Endothelial cell (in vitro differentiated cells): ENCODE measurements at places on chromosomes 7 and 10.

DNA sequence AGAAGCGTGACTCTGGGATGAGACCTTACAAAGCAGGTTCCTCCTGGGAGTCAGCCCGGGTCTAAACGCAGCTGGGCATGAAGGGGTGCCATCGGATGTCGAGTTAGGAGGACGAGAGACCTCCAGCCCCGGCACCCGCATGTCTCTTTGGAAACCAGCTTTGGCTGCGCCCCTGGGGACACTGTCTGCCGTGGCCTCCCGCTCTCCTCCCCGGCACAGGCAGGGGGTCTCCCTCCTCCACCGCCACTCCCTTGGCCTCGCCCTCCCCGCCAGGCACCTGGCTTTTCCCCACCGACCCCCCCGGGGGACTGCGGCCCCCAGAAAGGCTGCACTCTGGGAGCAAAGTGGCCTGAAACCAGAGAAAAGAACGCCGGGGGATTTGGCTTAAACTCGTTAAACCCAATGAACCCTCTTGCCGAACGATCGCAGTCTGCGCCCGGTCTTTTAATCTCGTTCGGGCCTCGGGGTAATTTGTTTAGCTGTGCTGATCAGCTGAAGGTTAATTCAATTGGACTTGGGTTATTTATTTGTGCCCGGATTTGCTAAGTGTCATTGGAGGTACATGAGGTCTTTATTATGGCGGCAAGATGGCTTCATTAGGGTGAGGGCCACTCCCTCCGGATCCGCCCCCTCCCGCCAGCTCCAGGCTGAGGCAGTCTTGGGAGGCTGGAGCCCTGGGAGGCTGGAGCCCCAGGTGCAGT is 16.4 kb upstream of the PSMG3 start:
- H3K4me3 ChIP-seq, result no peak overlapping the region
- H3K4me1 ChIP-seq, result no peaks in the 10 kb centered on the region

DNA sequence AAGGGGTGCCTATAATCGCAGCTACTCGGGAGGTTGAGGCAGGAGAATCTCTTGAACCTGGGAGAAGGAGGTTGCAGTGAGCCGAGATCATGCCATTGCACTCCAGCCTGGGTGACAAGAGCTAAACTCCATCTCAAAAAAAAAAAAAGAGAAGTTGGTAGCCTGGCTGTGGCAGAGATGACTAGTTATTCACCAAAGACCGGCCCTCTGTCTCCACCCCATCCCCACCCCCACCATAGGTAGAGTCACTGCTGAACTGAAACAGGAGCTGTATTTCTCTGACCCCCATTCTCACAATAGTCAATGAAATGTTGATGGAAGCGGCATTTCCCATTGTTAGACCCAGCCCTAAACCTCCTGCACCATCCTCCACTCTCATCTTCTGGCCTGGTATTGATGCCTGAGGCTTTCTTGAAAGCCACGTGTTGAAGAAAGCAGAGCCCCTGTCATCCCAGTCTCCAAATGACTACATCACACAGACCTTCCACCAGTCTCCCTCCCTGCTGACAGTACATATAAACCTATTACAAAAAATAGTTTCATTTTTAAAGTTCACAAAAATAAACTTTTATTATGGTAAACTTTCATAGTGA is 9.4 kb upstream of the PIK3CG start:
- no peaks in the 10 kb centered on the region for H3K4me1 ChIP-seq
- H3K27me3 ChIP-seq, result peaks cover 5% of the 10 kb centered on the region
- no peak overlapping the region for H3K4me3 ChIP-seq
- no peak overlapping the region for H3K27ac ChIP-seq

- DNase-seq, result no peak
- peaks cover 1% of the 10 kb centered on the region for H3K27me3 ChIP-seq
- no peaks in the 10 kb centered on the region for H3K4me1 ChIP-seq
- H3K4me3 ChIP-seq, result no peak overlapping the region
- H3K36me3 ChIP-seq, result no peaks in the 10 kb centered on the region
These were observed 38.3 kb upstream of the FAM180A start for GRCh38 chr7:135786911-135787310.

- H3K27me3 ChIP-seq, result peaks cover 4% of the 10 kb centered on the region
- no peak overlapping the region for H3K27ac ChIP-seq
- no peaks in the 10 kb centered on the region for H3K36me3 ChIP-seq
- DNase-seq, result no peak
These were observed 435.2 kb downstream of the PLXNA4 start for GRCh38 chr7:132141109-132141508.

- no peak overlapping the region for H3K27ac ChIP-seq
- H3K27me3 ChIP-seq, result peaks cover 16% of the 10 kb centered on the region
- DNase-seq, result no peak
- H3K4me3 ChIP-seq, result peak overlapping the region; percentile 95
- peaks cover 17% of the 10 kb centered on the region for H3K4me1 ChIP-seq
These were observed 658 bp upstream of the FZD8 start for GRCh38 chr10:35642793-35643114.

DNA sequence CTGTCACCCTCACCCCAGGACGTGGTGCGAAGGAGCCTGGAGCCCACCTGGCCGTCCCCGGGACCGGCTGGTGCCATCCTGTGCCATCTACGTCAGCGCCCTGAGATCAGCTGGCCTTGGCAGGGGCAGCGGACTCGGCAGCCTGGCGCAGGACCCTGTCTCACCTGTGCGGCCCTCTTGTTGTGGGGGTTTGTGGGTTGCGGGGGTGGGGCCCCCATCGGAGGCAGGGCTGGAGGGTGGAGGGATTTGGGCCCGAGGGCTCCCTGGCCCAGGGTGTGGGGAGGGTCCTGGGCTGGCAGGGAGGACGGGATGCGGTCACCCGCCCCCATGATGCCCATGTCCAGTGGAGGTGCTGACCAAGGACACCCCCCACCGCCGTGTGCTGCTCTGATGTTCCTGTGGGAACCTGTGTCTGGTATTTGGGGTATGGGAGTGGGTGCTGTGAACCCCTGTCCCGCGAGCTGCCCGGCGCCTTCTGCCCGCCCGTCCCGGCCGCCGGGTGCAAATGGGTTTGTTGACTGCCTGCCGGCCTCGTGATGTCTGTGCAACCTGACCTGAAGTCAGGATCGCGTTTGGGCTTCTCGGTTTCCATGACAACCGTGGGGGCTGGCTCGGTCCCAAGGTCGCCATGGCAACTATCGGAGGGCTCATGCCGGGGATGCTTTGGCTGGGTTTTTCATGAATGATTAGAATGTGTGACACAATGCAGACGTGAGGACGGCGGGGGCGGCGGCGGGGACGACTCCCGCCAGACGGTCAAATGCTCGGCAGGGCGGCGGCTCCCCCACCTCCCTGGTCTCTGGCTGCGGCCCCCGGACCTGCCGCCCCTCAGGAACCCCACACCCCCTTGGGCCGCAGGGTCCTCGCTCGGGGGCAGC is 7.3 kb downstream of the MAFK start:
- H3K27me3 ChIP-seq, result peaks cover 5% of the 10 kb centered on the region
- peak overlapping the region; percentile 71 for H3K4me3 ChIP-seq
- no peaks in the 10 kb centered on the region for H3K36me3 ChIP-seq
- H3K27ac ChIP-seq, result peak overlapping the region; percentile 89
- peaks cover 2% of the 10 kb centered on the region for H3K4me1 ChIP-seq
- DNase-seq, result peak; percentile 49

DNA sequence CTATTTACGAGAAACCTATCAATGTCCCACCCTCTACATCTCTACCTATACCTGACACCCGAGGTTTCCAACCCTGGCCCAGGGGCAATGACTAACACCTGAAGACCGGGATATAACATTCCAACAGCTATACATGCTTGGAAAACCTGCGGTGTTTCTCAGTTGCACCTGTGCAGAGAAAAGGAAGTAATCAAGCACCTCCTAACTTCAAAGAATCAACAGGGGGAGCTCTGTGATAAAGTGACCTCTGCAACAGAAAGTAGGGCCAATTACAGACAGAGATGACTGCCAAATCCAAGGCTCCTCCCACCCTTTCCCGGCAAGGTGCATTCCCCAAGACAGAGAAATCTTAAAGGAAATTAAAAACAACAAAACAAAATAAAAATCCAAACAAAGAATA is 41.3 kb downstream of the CCDC6 start:
- H3K27ac ChIP-seq, result no peak overlapping the region
- no peaks in the 10 kb centered on the region for H3K36me3 ChIP-seq
- H3K27me3 ChIP-seq, result peaks cover 4% of the 10 kb centered on the region
- no peak overlapping the region for H3K4me3 ChIP-seq
- DNase-seq, result no peak

DNA sequence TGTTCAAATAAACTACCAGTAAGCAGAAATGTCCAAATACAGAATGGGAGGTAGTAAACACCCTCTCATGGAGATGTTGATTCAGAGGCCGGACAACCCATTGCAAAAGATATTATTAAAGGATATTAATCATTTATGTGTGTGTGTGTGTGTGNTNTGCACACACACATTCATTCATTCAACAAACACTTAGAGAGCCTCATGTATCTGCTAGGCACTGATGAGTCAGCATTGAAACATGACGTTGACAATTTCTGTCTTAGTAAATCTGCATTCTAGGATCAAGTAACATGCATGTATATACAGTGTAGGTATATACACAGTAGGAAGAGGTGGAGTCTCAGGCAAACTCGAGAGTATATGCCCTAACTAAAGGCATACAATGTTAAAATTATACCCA is 187.0 kb downstream of the ZNF365 start:
- H3K27me3 ChIP-seq, result peaks cover 2% of the 10 kb centered on the region
- no peak overlapping the region for H3K27ac ChIP-seq
- no peak for DNase-seq
- H3K4me3 ChIP-seq, result no peak overlapping the region

- DNase-seq, result no peak
- no peaks in the 10 kb centered on the region for H3K27me3 ChIP-seq
- H3K27ac ChIP-seq, result no peak overlapping the region
- no peak overlapping the region for H3K4me3 ChIP-seq
These were observed 117.0 kb upstream of the ARID5B start for GRCh38 chr10:61784354-61785133.

- DNase-seq, result peak; percentile 33
- peaks cover 4% of the 10 kb centered on the region for H3K27me3 ChIP-seq
- peaks cover 47% of the 10 kb centered on the region for H3K4me1 ChIP-seq
- peak overlapping the region; percentile 1 for H3K4me3 ChIP-seq
- peaks cover 12% of the 10 kb centered on the region for H3K36me3 ChIP-seq
These were observed 327.3 kb upstream of the NRP1 start for GRCh38 chr10:33661580-33662336.

GRCh38 chr7:103299660-103300059 is 2.4 kb downstream of the PMPCB start:
- peak overlapping the region; percentile 45 for H3K4me3 ChIP-seq
- H3K36me3 ChIP-seq, result peaks cover 13% of the 10 kb centered on the region
- no peaks in the 10 kb centered on the region for H3K27me3 ChIP-seq
- peaks cover 24% of the 10 kb centered on the region for H3K4me1 ChIP-seq
- no peak for DNase-seq

DNA sequence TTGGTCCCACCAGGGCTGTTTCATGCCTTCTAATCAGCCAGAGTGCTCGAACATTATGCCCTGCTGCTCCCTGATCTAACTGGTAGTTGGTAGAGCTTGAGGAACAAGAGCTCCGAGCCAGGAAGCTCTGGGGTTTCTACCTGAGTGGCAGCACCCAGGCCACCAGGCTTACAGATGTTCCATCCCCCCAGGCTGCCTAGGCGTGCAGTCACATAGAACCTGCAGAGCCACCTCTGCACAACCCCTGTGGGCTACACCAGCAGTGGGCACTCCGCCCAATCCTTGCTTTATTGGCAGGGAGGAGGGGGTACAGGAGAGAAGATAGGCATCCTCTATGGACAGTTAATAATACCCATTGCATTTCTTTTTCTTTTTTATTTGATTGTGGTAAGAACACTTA is 21.8 kb downstream of the MAP3K8 start:
- H3K36me3 ChIP-seq, result peaks cover 18% of the 10 kb centered on the region
- H3K4me3 ChIP-seq, result no peak overlapping the region
- DNase-seq, result no peak
- H3K4me1 ChIP-seq, result peaks cover 10% of the 10 kb centered on the region

GRCh38 chr10:86303626-86304025 is 63.0 kb downstream of the GRID1 start:
- no peaks in the 10 kb centered on the region for H3K27me3 ChIP-seq
- H3K27ac ChIP-seq, result no peak overlapping the region
- no peak overlapping the region for H3K4me3 ChIP-seq
- no peaks in the 10 kb centered on the region for H3K36me3 ChIP-seq

DNA sequence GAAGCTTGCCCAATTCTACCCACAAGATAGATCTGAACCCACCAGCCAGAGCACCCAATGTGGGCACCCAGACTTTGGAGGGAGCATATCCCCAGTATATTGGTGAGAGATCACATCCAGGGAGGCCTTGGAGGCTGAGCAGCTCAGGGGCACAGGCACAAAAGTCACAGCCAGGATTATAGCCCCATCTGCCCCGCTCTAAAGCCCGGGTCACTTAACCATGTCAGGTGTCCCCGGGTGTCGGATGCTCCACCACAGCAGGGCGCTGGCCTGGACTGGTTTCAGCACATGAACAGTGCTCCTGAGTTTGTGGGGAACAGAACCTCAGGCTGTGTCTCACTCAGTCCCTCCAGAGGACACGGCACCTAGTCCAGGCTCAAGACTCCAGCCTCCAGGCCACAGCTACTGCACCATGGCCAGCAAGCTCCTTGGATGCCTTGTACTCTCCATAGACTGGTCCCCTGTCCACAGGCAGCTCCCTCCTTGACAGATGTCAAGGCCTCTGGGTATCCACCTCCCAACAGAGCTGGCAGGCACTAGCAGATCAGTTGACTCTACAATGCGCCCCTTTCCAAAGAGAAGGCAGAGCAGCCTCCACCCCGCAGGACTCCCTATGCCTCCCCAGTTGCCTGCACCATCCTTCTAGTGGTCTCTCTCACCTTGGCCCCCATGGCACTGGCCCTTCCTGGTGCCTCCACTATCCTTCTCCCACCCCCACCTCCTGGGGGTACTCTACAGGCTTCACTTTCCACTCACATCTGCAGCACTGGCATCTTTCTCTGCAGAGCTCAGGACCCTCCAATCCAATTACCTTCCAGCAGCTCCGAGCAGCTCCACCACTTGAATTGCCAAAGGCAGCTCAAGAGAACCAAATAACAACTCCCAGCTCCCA is 306.0 kb downstream of the GRID1 start:
- H3K27ac ChIP-seq, result no peak overlapping the region
- peaks cover 15% of the 10 kb centered on the region for H3K27me3 ChIP-seq
- H3K36me3 ChIP-seq, result no peaks in the 10 kb centered on the region
- H3K4me3 ChIP-seq, result no peak overlapping the region
- H3K4me1 ChIP-seq, result peaks cover 6% of the 10 kb centered on the region

DNA sequence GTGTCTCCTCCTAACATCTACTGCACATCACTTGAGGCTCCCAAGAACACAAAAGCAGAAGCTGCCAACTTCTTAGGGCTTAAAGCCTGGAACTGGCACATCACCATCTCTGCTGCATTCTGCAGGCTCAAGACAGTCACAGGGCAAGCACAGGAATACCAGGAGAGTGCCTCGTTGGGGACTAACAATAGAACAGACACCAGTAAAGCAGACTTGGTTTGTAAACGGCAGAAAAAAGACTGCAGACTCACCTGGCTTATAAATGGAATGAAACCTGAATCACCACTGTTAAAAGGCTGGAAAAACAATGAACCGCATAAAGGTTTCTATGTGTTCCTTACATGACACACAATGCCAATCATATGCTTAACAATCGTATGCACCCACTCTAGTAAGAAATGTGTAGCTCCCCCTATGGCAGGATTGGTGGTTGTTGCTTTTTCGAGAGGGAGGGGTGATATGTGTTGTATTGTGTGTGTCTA is 12.8 kb downstream of the RHEB start:
- H3K4me1 ChIP-seq, result peaks cover 29% of the 10 kb centered on the region
- peaks cover 8% of the 10 kb centered on the region for H3K36me3 ChIP-seq
- peak overlapping the region; percentile 34 for H3K4me3 ChIP-seq
- DNase-seq, result peak; percentile 34
- H3K27ac ChIP-seq, result peak overlapping the region; percentile 98
